ENCODE measurements at places on chromosomes 4 and X.

DNA sequence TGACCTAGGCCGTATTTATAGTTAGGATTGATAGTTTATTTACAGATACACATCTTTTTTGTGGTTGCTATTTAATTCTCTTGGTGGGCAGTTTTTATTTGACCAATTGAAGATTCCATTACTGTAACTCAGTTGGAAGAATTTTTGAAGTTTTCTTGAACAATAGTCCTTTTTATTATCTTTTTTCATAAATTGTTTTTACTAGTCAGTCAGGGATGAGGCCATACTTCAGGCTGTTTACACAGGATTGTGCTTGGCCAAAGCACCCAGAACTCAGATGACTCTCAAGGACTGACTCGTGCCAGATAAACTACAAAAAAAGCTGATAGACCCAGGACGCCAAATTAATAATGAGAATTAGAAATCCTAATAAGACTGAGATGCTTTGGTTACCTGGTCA, 7.0 kb downstream of the HERC3 start:
- DNase-seq, result no peak

DNA sequence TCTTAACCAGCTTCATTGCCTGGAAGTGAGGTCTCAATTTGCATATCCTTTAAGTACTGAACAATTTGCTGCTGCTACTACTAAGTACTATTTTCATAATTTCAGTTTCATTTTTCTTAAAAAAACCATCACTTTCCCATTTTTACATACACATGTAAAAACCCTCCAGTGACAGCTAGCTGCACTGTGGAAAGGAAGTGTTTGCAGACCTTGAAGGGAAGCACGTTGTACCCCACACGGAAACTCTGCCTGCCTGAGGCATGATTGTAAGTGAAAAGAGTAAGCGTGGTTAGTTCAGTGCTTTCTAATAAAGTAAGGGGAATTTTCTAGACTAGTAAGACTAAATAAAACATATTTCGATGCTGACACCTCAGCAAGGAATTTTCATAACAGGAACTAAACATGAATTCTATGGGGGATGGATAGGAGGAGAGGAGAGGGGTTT, 103.6 kb downstream of the RAPGEF2 start:
- DNase-seq, result no peak

- DNase-seq, result no peak
These were observed 171.0 kb downstream of the GALNTL6 start for GRCh38 chr4:171983935-171984805.

DNA sequence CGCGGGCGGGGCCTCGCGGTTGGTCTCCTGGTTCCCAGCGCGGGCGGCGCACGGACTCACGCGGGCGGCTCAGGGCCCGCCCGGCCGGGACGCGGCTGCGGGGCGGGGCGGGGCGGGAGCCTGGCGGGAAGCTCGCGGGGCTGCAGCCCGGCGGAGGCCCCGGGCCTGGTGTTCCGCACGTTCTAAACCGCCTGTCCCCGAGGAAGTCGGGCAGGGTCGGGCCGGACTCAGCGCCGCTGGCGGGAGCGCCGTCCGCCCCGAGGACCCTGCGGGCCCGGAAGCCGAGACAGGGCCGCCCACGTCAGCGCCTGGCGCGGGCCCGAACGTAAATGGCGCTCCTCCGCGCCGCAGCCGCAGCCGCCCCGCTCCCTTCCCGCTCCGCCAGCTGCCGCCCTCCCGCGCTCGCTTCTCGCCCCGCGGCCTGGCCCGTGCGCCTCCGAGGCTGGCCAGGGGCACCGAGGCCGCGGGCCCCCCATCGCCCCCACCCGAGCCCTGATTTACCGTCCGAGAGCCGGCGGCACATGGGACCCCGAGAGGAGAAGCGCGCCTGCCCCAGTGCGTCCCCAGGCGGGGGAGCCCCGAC, 309 bp upstream of the CTBP1 start:
- peak; percentile 76 for DNase-seq

GRCh38 chrX:139720979-139721378, 13.0 kb upstream of the MCF2 start:
- DNase-seq, result no peak

- DNase-seq, result no peak
These were observed 2.9 kb downstream of the ARAF start for GRCh38 chrX:47563801-47564315.

DNA sequence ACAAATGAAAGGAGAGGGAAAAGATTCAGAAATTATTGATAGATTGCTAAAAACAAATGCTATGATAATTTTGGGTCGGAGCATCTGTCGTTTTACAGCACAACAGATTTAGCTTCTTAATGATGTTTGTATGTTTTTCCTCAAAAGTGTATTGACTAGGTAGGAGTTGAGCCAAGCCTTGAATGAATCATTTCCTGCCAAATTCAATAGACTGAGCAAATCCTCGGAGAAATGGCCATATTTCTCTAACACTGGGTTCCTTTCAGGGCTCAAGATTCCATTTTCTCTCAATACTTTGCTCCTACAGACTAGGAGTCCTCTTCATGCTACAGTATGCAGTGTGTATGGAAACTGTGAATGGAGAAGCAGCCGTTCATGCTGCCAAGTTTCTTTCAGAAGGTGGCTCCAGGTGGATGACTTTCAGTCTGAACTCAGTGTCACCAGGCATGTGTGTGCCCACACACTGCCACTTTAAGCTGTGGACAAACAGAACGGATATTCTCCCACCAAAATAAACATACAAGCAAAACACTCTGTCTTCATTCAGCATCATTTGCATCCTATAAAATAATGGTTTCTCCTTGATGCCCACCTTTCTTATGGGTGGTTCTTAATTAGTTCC, 146.0 kb downstream of the TBL1X start:
- no peak for DNase-seq

- no peak for DNase-seq
These were observed 72.1 kb upstream of the SPANXC start for GRCh38 chrX:141314441-141314840.

DNA sequence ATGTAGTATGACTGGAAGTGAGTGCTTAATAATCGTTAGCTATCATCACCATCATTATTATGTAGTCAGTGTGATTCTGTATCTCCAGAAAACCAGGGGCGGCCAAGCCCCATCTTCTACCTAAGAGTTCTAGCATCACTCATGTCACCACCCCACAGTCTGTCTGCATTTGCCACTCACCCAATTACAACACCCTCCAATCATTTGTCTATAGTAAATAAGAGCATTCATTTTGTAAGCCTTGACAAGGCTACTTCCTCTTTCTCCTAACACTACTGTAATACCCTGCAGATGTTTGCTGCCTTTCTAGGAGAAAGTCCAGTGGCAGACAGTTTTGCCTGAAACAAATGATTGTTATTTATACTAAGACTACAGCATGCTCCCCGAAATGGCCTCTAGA, 15.8 kb upstream of the IL21 start:
- DNase-seq, result no peak

GRCh38 chrX:40734971-40735324, 394 bp downstream of the MED14 start:
- DNase-seq, result peak; percentile 9

DNA sequence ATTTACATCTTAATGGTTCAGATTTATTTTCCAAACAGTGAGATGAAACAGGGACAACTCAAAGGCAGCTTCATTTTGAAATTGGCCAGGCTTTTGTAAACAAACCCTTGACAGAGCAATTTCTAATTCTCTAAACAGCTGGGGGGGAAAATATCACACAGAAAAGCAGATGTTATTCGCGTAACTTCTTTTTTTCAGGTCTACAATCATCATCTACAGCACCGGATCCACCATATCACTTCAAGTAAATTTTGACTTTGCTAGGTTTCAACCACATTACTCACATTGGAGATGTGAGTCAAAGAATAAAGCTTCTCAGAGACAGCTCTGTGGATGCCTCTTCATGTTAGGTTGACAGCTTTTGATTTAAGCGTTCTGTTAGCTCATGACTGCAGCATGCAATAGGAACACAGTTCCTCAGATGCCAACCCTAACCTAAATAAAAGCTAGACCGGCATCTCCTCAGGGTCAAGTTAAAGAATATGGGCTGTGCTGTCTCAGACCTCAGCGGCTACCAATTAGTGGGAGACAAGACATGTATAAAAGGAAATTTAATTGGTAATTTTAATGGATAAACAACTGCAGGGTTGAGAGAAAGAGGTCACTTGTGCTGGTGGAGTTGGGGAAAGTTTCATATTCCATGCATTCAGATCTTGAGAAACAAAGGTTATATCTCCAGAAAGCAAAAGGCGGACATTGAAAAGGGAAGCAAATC, 26.8 kb downstream of the AMELX start:
- no peak for DNase-seq

DNA sequence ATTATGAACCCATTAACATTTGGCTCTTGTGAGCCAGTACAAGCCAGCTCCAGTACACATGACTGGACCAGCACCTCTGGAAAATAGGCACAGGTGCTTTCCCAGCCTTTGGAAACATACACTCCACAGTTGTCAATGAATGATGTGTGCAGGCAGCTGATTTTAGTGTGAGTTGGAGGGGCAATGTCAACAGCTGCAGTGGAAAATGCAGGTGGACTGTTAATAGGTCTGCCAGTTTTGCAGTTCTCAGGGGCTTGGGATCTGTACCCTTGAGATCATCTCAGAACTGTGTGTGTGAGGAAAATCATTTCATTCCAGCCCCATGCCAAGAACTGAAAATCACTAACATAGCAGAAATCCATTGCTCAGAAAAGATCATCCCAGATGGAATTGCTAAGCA, 81.7 kb upstream of the CHRDL1 start:
- DNase-seq, result no peak

DNA sequence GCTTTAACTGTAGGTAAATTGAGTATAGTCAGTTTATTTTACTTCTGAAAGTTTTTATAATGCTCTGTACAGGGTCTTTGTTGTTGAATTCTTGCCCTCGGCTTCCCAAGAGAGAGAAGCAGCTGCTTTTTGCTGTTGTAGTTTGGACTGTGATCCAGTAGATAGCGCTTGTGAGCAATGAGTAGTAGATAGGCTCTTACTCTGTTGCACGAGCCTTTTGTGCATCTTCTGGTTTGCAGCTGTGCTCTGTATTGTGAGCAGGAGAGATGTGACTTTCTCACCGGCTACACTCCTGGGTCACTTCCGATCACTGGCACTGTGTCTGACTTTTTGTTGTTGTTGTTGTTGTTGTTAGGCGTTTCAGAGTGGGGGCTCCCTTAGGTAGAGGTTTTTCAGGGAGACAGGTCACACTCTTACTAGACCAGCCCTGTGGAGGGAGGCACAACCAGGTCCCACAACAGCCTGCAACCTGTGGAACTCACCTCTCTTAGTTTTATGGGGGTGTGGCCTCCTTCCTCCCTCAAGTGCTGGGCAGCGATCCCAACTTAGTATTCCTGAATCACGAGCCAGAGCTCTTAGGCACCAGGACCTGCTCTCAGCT, 822.1 kb upstream of the GALNTL6 start:
- DNase-seq, result no peak

DNA sequence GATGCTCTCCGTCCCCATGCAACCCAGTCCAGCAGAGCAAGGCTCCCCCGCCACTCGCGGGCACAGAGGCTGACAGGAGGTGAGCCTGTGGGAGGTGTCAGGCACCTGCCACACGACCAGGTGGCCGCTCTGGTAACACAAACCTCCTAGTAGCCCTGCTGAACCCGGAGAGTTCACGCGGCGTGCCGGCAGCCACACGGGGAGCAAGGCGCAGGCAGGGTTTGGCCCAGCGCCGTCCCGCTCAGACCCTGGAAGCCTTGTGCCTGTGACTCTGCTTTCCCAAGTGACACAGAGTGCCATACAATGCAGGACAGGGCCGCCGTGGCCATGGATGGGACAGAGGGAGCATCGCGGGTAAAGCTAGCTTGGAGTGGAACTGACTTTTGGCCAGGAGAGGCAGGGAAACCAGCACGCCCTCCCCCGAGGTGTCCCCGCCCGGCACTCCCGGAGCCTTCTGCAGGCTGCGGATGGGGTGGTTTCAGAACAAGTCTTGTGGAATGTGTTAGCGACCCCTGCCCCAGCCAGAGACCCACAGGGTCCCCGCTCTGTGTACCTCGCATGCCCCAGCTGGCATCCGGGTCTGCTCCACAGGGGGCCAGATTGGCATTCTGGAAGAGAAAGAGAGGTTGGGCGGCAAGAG, 44.7 kb upstream of the AFAP1 start:
- no peak for DNase-seq

DNA sequence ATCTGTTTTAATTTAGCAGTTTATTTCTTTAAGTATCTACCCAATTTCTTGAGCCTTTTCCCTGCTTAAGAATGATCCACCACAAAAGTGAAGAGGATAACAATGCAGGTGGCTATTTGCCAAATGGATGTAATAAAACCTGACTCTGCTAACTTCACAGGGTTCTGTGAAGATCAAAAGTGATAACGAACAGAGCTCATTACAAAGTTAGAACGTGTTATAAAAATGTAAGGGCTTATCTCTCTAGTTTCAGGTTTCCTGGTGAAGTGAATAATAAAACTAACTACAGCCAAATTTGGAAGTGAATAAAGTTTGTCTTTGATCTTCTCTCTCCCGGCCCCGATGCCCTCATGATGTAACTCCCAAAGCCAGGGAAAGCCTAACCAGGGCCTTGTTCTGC, 497.9 kb downstream of the SMARCA1 start:
- no peak for DNase-seq

GRCh38 chr4:25029479-25030276, 1.1 kb downstream of the LGI2 start:
- DNase-seq, result no peak

GRCh38 chrX:127570276-127570675, 481.9 kb downstream of the ACTRT1 start:
- DNase-seq, result no peak

- DNase-seq, result no peak
These were observed 589.1 kb downstream of the TRIML1 start for GRCh38 chr4:188728359-188728758.

DNA sequence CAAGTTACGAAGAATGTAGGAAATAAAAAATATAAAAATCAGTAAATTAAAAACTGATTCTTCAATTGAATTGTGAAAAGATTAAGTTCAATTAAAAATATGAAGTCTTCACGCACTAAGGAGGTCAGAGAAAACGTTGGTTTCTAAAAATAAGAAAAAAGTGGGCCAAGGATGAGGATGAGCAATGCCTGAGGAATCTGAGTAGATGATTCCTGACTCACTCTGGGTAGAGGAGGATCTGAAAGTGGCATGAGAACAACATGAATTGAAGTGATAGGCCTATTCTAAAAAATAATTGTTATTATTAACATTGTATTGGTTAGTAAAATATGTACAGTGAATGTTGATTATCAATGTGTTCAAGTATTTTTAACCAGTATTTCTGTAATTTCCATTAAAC, 444.2 kb downstream of the GRIA2 start:
- peak; percentile 5 for DNase-seq

GRCh38 chr4:107825072-107825824, 516 bp downstream of the SGMS2 start:
- peak; percentile 24 for DNase-seq

GRCh38 chr4:186644737-186645261, 78.9 kb downstream of the FAT1 start:
- DNase-seq, result no peak

- DNase-seq, result no peak
These were observed at the start of gene ELF4 for GRCh38 chrX:130110379-130111219. ELF4 (minus strand) TSS chrX:130110497; CDS start chrX:130081330, 29,167 bp downstream.

Data from HTR-8/SVneo (cell line).